ENCODE measurements at places on chromosomes 6 and 20.

DNA sequence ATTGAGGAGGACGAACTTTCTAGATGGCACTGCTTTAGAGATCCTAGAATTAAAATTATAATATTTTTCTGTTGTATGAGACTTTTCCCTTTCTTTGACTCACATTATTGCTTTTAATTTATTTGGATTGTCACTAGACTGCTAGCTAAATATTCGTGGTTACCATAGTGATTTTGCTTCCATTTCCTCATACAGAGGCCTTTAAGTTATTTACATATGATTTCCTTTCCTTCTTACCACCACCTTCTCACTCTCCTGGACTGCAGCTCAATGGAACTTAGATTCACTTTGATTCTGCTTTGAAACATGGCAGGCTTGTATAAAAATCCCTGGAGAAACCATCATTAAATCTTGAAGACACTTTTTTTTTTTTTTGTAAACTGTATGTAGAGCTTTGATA, 222.9 kb downstream of the LAMA2 start:
- DNase-seq, result no peak

DNA sequence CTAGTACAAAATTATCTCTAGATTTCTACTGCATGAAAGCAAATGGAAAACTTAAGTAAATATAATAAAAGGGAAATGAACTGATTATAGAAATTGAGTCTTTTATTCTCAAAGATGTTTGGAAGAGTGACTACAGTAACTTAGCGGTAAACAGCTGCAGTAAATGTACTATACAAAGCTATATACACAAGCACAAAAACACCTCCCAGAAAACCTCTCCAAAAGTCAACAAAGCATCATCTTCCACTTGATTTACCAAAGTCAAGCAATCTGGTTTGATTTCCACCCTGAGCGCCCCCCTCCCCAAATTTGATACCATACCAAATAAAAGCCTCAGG, 142.1 kb upstream of the SHLD1 start:
- no peak for DNase-seq

- no peak for DNase-seq
These were observed 98.4 kb downstream of the PSMB1 start for GRCh38 chr6:170454512-170455285.

DNA sequence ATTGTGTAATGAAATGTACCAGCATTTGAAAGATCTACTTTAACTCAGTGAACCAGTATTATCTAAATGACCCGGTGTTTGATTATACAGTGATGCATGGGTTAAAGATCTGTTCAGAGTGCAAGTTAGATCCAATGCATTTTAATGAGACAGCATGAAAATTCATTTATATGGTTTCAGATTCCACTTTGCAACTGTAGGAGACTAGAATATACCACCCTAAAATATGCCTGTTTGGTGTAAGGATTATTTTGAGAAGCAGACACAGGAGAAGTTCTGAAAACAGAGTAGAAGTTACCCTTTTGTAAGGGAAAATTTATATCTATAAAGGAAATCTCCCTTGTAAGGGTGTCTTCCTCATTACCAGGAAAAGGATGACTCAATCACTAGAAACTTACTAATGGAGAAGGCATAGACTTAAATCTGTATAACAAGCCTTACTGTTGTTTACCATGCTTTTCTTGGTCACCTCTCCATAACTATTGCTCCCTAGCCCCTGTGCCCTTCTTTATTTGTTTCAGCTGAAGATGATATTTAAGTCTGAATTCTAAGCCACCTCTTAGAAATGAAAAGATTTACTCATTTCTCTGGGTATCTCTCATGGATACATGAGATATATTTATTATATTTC, 105.4 kb downstream of the NCOA3 start:
- no peak for DNase-seq

DNA sequence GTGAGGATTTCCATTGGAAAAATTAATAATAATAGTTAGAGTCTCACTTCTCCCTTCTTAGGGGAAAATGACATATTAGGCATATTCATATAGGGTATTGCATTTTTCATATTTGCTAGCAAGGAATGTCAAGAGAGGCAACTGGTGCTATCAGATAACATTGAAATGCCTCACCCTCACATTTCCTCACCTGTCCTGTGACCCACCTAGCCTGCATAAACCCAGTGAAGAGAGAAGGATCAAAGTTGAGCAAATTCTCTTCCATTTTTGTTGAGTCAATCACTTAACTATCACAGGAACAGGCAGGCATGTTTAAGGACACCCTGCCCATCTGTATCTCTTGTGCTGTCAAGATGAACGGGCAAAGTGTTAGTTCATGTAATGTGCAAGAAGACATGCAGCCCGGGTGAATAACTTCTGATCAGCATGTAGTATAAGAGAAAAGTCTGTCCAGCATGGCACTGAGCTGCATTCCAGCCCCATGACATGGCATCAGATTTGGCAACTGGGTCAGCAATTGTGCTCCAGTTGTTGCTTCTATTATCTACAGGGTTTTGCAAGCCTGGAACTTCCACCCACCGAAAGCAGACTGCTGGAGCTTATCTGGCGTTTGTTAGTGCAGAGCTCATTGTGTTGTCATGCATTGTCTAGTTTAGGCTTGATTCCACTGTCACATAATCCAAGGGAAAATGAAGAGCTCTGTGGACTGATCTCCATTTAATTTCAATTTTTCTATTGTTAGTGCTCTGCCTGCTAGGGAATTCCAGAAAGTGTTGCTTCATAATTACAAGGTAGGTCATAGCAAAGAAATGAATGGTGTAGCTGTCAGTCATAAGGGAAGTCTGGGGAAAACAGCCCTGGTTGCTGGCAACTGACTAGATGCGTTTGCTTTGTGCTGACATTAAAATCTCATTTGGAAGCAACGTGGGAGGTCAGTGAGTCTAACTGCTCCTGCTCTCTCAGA, 138.4 kb upstream of the TNFAIP3 start:
- no peak for DNase-seq

DNA sequence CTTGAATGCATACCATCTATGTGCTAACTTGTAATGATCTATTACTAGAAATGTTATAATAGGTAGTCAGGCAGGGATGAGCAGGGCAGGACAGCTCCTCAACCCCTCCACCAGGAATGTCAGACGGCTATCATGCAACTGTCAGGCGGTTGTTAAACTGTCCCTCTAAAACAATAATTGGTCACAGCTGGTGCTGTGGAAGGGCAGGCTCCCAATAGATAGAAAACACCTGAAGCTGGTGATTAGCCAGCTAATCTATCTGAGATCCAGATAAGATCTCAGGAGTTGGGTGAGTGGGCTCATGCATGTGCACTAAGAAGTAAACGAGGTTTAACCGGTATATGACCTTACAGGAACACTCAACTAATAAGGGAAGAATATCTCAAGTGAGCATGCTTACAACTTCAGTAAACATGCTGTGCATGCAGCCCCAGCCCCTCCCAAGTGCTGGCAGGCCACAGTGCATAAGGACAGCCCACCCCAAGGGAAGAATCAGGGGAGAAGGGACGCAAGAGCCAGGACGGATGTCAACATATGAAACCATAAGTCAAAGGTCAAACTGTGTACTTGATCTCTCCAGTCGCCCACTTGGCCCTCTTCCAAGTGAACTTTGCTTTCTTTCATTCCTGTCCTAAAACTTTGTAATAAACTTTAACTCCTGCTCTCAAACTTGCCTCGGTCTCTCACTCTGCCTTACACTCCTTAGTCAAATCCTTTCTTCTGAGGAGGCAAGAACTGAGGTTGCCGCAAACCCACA, 566.2 kb upstream of the NRSN1 start:
- DNase-seq, result no peak

DNA sequence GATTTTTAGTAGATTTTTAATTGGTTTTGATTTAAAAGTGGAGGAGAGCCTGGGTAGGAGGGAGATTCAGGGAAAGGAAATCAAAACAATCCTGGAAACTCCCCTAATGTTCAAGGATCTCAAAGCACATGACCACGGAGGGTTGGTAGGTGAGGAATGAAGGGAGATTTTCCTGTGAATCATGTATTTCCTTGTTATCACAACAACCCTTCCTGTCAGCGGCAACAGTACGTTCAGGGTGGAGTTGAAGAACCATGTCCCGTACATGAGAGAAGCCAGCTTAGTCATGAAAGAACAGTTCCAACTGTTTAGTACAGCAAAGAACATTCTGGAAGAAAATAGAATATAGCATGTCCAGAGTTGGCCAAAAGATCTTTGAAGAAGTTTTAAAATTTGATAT, 79.4 kb upstream of the SCAF8 start:
- DNase-seq, result no peak

DNA sequence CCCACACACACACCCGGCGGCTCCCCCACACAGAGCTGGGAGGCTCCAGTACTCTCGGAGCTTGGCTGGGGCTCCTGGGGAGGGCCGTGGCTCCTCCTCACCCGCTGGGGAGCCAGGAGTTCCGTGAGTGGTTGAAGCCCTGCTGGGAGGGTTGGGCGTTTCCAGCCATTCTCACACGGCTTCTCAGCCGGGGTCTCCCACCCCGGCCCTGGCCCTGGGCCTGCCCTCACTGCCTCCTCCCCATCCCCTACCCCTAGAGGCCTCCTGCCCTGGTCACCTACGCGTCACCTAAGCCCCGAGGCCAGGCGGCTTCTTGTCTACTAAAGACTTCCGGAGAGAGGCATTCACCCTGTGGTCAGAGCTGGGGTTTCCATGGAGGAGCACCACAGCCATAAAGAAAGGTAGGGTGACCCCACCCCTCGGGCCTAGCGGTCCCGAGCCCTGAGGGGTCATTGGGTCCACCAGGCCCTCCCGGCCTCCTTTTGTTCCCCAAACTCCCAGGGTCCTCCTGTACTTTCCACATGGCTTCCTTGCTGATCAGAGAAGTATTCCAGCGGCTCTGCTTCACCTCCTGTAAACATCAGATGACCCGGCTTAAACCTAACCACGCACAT, 99.3 kb downstream of the TTLL2 start:
- no peak for DNase-seq

DNA sequence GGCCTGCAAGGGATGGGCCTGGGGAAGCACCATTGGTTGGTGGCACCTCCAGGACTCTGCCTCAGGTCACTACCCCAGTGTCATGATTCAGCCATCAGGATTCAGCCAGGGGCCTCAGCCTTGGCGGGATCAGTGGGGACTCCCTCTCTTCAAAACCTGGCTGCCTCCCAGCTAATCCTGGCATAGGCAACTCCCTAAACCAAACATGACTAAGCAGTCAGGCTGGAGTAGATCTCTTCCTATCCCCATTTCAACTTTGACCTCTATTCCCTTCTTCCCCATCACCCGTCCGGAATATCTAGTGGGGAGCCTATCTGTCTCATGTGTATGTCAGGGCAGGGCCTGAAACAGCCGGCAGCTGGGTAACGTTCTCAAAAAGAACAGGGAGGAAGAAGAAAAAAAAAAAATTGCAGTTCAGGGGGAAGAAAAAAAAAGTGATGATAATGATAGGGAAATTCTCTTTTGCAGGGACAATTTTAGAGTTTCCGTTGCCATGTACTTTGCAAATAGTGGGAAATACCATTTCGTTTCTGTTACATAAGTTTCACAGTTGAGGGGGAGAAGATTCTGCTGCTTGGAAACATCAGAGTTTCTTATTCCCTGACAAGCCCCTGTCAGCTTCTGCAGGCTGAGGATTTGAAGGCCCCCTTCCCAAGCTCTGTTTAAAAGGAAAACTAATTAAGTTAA, 4.1 kb upstream of the PREX1 start:
- DNase-seq, result no peak

- no peak for DNase-seq
These were observed 445.0 kb upstream of the CHD6 start for GRCh38 chr20:42063141-42063540.
